ENCODE measurements at places on chromosomes 2 and 18. TPM values are rescaled to one million over a fixed set of nuclear protein-coding genes. Genes with fewer than 3 reads are reported as not detected.

- H3K27me3 ChIP-seq: no peaks in the 10 kb centered on the region
- no peaks in the 10 kb centered on the region for H3K4me1 ChIP-seq
- no peak overlapping the region for H3K27ac ChIP-seq
- no peak overlapping the region for H3K4me3 ChIP-seq
- H3K36me3 ChIP-seq: peaks cover 6% of the 10 kb centered on the region
Observed at GRCh38 chr2:148058641-148059040, 37.8 kb downstream of the MBD5 start.

The LYG2 gene
- not detected for total RNA-seq

GRCh38 chr2:212863185-212863588, 288.2 kb downstream of the IKZF2 start:
- H3K4me3 ChIP-seq: no peak overlapping the region
- H3K27ac ChIP-seq: no peak overlapping the region
- no peaks in the 10 kb centered on the region for H3K27me3 ChIP-seq
- no peaks in the 10 kb centered on the region for H3K4me1 ChIP-seq

- peak overlapping the region; percentile 85 for H3K27ac ChIP-seq
- peaks cover 65% of the 10 kb centered on the region for H3K4me1 ChIP-seq
- H3K27me3 ChIP-seq: no peaks in the 10 kb centered on the region
Observed at GRCh38 chr2:98730053-98730706, 752 bp downstream of the MGAT4A start.

DNA sequence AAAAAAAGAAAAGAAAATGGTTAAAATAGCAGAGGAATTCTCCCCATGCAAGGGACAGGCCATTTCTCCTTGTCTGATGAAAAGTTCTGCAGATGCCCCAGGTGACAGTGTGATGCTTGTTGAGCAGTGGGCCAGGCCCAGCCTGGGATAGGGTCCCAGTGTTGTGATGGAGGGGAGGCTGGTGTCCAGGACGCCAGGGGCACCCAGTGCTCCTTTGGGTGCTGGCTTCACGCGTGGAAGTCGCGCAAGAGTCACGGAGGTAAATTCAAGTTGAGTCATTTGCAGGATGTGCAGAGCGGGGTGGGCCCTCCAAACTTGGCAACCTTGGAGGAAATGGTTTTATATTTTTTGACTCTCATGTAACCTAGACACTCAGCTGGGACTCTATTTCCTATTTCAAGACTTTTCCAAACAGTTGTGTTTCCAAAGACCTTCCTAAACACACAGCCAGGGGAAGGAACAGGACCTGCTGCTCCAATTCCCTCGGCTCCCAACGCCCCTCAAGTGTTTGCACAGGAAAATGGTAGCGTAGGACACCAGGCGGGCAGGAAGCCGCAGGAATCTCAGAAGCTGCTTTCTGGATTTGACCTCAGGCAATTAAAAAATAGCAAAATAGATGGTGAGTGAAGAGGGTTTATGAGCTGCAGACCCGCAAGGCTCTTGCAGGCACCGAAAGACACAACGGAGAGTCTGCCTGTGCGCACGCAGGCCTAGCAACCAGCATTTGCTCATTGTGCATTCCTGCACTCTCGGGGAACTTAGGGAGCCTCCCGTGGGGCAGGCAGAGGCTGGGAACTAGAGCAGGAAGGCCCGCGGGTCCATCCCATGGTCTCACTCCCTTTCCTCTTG, 107.1 kb upstream of the ODC1 start:
- no peak for DNase-seq
- H3K4me3 ChIP-seq: no peak overlapping the region
- H3K27ac ChIP-seq: no peak overlapping the region
- H3K4me1 ChIP-seq: no peaks in the 10 kb centered on the region

GRCh38 chr2:168439536-168439935, 16.5 kb upstream of the CERS6 start:
- H3K4me3 ChIP-seq: no peak overlapping the region
- H3K27ac ChIP-seq: no peak overlapping the region
- no peak for DNase-seq
- H3K4me1 ChIP-seq: peaks cover 7% of the 10 kb centered on the region

DNA sequence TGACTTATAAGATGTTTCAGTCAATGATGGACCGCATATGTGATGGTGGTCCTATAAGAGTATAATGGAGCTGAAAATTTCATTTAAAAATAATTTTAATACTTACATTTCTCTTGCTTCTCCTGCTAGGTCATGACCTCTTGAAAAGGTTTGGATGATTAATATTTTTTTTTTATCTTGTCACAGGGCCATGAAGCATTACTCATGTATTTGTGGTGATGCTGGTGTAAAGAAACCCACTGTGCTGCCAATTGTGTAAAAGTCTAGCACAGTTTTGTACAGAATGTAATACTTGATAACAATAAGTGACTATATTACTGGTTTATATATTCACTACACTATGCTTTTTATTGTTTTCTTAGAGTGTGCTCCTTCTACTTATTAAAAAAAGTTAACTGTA, 124.2 kb upstream of the CELF4 start:
- H3K27ac ChIP-seq: no peak overlapping the region
- no peak for DNase-seq
- no peaks in the 10 kb centered on the region for H3K4me1 ChIP-seq
- no peaks in the 10 kb centered on the region for H3K27me3 ChIP-seq

The TYMS gene
- 281 TPM for total RNA-seq

- H3K27me3 ChIP-seq: no peaks in the 10 kb centered on the region
- DNase-seq: no peak
- H3K27ac ChIP-seq: no peak overlapping the region
Observed at GRCh38 chr18:33802955-33803354, 224.9 kb downstream of the ASXL3 start.

The SPC25 gene
- 38.4 TPM for total RNA-seq

The KLHL29 gene
- total RNA-seq: 0.88 TPM

GRCh38 chr2:102592601-102593000, 26.8 kb upstream of the SLC9A2 start:
- H3K36me3 ChIP-seq: no peaks in the 10 kb centered on the region
- H3K27ac ChIP-seq: no peak overlapping the region
- H3K27me3 ChIP-seq: peaks cover 9% of the 10 kb centered on the region
- DNase-seq: peak; percentile 12

DNA sequence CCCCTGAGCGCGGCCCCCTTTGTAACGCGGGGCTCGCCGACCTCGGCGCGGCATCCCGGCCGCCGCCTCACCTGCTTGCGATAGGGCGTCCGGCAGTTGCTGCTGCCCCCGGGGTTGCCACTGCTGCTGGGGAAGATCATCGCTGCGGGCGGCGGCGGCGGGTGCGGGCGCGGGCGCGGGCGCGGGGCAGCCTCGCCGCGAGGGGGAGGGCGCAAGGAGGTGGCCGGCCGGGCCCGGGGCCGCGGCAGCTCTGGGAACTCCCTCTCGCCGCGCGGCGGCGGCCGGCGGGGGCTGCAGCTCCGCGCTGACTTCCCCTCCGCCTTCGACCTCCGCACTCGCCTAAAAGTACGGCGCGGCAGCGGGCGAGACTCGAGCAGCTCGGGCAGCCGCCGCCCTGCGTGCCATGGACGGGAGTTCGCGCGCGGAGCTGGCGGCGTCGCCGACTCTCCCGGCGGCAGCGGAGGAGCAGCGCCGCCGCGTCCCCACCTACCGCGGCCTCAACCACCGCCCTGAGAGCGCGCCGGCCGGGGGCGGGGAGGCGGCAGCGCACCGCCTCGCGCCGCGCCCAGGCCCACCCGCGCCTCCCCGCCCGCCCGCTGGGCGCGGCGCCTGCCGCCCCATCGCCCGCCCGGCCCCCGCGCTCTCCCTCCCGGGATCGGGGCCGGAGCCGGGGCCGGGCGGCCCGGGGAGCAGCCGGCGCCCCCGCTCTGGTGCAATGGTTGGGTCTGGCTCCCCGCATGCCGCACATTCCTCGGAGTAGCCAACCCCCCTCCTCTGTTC, 86.0 kb downstream of the RBMS1 start:
- peak overlapping the region; percentile 82 for H3K4me3 ChIP-seq
- H3K36me3 ChIP-seq: no peaks in the 10 kb centered on the region
- H3K4me1 ChIP-seq: peaks cover 80% of the 10 kb centered on the region
- peak overlapping the region; percentile 94 for H3K27ac ChIP-seq
- DNase-seq: peak; percentile 63
- H3K27me3 ChIP-seq: no peaks in the 10 kb centered on the region

GRCh38 chr2:12613137-12613835, 103.5 kb upstream of the TRIB2 start:
- H3K36me3 ChIP-seq: no peaks in the 10 kb centered on the region
- no peak overlapping the region for H3K27ac ChIP-seq
- peaks cover 7% of the 10 kb centered on the region for H3K4me1 ChIP-seq
- H3K4me3 ChIP-seq: no peak overlapping the region
- DNase-seq: no peak
- H3K27me3 ChIP-seq: no peaks in the 10 kb centered on the region

The SCN7A gene
- total RNA-seq: not detected

The PREPL gene
- 25.2 TPM for total RNA-seq

The KCNJ3 gene
- total RNA-seq: not detected

GRCh38 chr2:21379140-21379539, 255.4 kb downstream of the TDRD15 start:
- DNase-seq: no peak
- no peaks in the 10 kb centered on the region for H3K27me3 ChIP-seq
- H3K4me1 ChIP-seq: no peaks in the 10 kb centered on the region
- no peak overlapping the region for H3K27ac ChIP-seq
- no peak overlapping the region for H3K4me3 ChIP-seq
- no peaks in the 10 kb centered on the region for H3K36me3 ChIP-seq

GRCh38 chr2:109147405-109147804, 18.4 kb downstream of the SH3RF3 start:
- H3K36me3 ChIP-seq: no peaks in the 10 kb centered on the region
- peaks cover 36% of the 10 kb centered on the region for H3K4me1 ChIP-seq
- peaks cover 54% of the 10 kb centered on the region for H3K27me3 ChIP-seq

- H3K27ac ChIP-seq: no peak overlapping the region
- no peaks in the 10 kb centered on the region for H3K36me3 ChIP-seq
- peaks cover 5% of the 10 kb centered on the region for H3K27me3 ChIP-seq
- no peak overlapping the region for H3K4me3 ChIP-seq
- no peaks in the 10 kb centered on the region for H3K4me1 ChIP-seq
- DNase-seq: no peak
Observed at GRCh38 chr2:236526455-236527158, 43.0 kb upstream of the ACKR3 start.

DNA sequence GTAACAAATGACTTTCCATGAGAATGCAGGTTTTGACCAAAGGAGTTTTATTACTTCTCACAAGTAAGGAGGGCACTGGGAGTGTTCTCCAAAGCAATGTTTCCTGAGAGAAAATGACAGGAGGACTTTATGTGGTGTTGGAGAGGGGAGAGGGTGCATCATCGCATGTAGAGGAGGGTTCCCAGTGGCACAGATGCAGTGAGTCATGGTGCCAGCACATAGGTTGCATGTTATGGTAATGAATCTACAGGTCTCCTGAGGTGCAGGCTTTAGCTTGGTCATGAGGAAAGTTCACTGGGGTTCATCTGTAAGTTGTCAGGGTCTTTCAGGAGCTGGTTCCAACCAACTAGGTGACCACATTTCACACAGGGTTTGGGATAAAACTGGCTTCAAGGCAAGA, 30.4 kb downstream of the NAT8 start:
- no peak overlapping the region for H3K27ac ChIP-seq
- no peak overlapping the region for H3K4me3 ChIP-seq
- H3K27me3 ChIP-seq: no peaks in the 10 kb centered on the region
- peaks cover 19% of the 10 kb centered on the region for H3K36me3 ChIP-seq
- no peak for DNase-seq

All from activated CD4-positive, alpha-beta memory T cell treated with anti-CD3 and anti-CD28 coated beads for 36 hours (primary cell).